ENCODE measurements at places on chromosomes 3 and 15.
A peak's percentile ranks its signal among the peaks of the same experiment; 100 is the strongest.

DNA sequence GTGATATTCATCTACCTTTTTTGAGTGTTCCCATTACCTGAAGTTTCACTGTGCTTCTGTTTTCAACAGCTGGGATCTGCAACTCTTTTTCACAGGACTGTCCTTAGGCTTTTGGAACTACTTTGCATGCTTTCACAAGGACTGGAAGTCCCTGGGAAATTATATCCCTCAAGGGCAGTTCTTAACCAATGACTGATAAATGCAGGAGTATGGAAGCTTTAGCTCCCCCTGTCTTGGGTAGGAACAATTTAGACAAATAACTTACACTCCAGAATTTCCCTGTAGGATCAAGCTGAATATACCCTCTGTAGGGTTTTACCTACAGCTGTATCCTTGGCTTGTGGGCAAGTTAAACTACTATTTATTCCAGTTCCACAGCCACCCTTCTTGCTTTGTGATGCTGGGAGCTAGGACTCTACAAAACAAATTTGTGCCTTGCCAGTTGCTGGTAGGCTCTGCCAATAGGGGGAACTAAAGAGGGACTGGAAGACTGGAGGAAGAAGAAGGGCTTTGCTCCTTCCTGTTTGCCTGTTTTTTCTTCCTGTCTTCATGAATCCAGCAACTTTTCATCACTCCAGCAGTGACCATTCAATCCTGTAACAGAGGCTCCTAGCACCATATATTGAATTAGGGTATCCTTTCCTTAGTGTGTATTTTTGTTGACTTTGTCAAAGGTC, 6.8 kb upstream of the ZNF280D start:
- DNase-seq = no peak

- DNase-seq = no peak
Measured at GRCh38 chr3:183018421-183019192, 38.3 kb upstream of the DCUN1D1 start.

DNA sequence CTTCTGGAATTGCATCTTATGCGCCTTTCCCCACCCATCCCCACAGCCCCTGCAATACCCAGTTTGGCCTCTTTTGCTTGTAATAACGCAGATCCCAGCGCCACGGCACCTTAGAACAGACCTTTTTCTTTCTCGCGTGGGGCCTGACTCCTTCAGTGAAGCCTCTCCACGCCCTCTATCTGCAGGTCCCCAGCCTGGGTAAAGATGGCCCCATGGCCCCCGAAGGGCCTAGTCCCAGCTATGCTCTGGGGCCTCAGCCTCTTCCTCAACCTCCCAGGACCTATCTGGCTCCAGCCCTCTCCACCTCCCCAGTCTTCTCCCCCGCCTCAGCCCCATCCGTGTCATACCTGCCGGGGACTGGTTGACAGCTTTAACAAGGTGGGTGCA, 594 bp downstream of the CRELD1 start:
- DNase-seq = no peak

DNA sequence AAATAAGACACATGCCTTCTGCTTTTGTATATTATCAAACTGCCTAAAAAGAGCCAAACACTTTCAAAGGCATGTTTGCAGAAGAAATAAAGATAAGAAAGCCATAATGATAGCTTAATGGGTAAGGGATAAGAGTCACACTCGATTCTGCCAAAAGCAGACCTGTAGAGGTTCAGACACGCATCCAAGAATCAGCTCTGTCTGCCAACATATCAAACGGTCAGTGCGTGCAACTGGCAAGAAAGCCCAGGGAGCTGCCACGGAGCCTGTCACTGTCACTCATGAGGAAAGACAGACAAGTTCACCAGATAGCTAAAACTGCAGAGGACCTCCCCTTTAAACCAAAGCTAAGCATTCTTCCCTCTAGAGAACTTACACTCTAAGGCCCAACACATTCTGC, 23.2 kb downstream of the DCP1A start:
- DNase-seq = no peak

- no peak for DNase-seq
Measured at GRCh38 chr3:173371848-173372487, 25.6 kb upstream of the NLGN1 start.

- DNase-seq = peak; percentile 64
Measured at GRCh38 chr3:132726341-132726823, 4.2 kb upstream of the NPHP3 start.

DNA sequence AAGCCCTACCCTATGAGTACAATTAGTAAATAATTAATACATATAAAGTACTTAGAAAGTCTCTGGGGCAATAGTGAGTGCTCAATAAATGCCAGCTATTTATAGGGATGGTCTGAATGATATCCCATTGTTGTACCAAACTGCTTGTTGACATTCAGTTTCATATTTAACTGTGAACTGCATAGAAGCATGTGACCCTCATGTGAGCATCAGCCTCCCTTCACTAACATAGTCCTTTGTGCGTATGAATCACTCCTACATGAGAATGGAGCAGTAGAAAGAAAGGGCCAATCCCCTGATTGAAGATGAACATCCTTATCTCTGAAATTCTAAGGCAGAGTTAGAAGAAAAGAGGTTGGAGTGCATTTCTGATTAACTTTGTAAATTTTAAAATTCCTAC, 68.7 kb upstream of the ATP10A start:
- DNase-seq = no peak

DNA sequence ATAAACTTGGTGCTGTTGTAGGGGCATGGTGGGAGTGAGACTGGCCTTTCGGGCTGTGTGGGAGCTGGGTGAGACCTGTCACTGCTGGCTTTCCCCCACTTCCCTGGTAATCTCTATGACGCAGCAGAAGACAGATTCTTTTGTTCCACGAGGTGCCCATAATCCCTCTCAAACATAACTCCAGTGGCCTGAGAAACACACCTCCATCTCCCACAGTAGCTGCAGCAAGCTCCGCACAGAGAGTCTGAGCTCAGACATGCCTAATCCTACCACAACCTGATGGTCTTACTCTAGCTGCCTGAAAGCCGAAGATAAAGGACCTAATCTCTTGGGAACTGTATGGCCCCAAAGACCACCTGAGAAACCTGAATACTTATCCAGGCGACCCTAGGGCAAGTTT, 225.6 kb upstream of the CRBN start:
- no peak for DNase-seq

GRCh38 chr3:84601303-84601702, 357.5 kb upstream of the CADM2 start:
- no peak for DNase-seq

GRCh38 chr3:177237206-177237605, 39.9 kb upstream of the TBL1XR1 start:
- DNase-seq = no peak

GRCh38 chr3:75886971-75887526, 101.7 kb upstream of the ZNF717 start:
- DNase-seq = no peak

- DNase-seq = no peak
Measured at GRCh38 chr3:102531686-102532085, 96.9 kb downstream of the ZPLD1 start.

GRCh38 chr3:191961529-191961928, 500.6 kb downstream of the PYDC2 start:
- no peak for DNase-seq

- no peak for DNase-seq
Measured at GRCh38 chr15:34514251-34514670, 69.2 kb downstream of the GOLGA8B start.

DNA sequence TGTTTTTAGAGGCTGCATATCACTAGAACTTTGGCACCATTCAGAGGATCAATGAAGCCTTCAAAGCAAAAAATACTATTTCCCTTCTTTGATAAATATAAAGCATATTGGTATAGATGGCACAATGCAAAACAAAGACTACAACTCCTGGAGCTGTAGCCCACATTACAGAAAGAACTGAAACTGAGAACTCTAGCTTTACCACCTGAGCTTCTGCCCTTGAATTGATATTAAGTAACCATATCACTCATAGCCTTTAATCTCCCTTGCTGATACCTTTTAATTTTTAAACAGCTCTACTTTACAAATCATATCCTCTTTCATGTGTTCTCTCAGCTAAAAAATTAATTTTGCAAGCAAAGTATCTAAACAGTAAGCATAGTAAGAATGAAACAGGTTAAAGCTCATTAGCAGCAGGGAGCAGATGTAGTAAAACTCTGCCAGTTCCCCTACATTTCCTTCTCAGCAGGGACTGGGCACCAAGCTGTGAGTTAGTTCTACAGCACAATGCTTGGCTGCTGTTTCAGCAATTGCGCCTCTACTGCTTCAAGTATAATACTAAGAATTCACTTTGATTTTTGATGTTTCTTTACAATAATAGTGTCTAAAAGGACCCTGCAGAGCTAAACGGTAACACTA, 97.9 kb upstream of the NANOGP8 start:
- DNase-seq = no peak

GRCh38 chr3:70218471-70218870, 94.0 kb downstream of the MDFIC2 start:
- no peak for DNase-seq

DNA sequence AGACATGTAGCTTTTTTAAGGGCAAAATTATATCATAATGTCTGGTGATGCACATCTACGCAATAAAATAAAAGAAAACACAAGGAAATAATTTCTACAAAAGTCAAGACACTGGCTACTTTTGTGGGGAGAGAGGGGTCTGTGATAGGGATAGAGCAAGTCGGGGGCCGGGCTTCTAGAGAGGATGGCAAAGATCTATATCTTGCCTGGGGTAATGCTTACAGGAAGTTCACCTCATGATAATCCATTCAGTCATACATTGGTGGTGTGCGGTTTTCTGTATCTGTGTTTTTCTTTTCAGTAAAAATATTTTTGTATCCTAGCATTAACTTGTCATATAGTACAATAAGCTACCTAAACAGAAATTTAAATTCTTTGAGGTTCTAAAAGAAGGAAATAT, 178.8 kb downstream of the ARRDC4 start:
- no peak for DNase-seq

DNA sequence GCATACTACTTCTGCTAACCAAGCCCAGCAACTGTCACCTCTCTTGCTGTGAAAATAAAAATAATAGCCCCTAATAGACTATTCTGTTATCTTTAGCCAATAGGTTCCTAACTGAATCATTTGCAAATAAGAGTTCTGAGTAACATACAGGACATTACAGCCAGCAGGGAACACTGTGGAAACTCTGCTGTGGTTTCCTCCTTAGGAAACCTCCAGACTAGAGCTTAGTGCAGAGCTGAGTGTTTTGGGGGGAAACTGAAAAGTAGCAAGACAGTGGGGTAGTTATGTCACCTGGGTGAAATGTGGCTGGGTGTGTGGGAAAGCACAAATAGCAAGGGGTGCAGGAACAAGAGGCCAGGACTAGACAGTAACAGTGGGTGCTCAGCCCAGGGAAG, 32.4 kb downstream of the DZIP1L start:
- DNase-seq = no peak

- no peak for DNase-seq
Measured at GRCh38 chr3:124517306-124517705, 212.9 kb upstream of the UMPS start.

DNA sequence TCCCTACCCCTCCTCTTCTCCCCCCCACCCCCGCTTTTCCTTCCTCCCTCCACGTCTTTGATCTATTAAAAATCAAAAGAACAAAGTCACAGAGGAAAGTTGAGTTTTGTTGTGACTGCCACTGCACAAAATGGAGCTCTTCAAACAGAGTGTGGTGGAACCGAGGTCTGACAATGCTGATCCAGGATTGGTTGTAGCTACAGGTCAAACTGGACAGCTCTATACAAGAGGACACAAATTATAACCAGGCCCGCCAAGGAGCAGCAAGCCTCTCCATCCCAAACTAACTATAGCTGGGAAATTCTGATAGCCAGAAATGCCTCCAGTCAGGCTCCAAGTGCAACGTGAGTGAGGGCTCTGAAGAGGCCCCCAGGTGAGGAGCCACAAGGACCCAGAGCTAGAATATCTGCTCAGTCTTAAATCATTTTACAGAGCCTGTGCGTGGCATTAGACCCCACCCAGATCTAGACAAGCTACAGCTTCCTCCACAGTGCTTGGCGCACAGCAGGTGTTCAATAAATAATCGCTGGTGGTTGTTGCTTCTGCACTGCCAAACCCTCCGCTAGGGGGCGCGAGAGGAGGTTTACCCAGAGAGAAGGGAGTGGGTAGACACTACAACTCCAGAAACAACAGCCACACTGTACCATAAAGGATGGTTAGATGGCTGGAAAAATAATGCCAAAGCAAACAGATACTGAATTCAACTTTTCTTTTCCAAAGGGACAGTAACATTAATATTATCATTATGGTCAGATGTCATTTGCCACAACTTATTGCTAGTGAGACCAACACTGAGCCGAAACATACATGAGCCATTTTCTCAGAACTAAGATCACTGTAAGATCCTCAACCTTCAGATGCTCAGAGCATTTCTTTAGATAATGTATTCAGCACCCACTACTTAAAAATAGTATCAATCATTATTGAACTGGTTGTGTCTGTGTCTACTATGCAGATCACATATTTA, 44.6 kb downstream of the ZIC4 start:
- peak; percentile 16 for DNase-seq

GRCh38 chr3:3240986-3241385, 61.5 kb upstream of the CRBN start:
- no peak for DNase-seq

GRCh38 chr3:98376631-98377030, 13.8 kb upstream of the OR5K3 start:
- DNase-seq = no peak

DNA sequence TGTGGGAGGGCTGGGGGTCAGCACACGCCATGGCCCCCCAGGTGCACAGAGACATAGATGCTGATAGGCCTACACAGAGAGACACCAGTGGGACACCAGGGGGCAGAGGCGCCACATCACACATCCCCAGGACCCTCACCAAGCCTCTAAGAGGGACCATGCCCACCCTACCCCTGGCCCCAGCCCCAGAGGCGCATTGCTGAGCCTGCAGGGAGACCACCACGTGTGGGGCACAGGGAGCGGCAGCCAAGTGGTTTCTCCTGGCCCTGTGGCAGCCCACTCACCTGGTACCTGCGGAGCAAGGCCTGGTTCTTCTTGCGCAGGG, 1.2 kb downstream of the CCDC9B start:
- no peak for DNase-seq
